ENCODE measurements at places on chromosomes 6 and 20.
A peak's percentile ranks its signal among the peaks of the same experiment; 100 is the strongest.

DNA sequence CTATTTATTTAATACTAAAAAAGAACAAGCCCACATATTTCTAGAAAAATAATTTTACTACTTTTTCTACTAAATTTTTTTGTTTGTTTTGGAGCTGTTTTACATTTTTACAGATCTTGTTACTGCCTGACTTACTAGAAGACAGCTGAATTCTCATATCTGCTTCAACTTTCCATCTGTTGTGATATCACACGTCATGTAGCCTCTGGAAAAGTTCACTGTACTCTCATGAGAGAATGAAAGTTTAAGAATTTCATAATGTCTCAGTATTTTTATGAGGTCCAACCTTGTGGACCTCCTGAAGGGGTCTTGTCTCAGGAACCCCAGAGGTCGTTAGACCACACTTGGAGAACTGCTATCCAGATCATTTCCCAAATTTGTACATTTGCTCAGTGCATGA, 81.7 kb upstream of the MTHFD1L start:
- no peak for DNase-seq

DNA sequence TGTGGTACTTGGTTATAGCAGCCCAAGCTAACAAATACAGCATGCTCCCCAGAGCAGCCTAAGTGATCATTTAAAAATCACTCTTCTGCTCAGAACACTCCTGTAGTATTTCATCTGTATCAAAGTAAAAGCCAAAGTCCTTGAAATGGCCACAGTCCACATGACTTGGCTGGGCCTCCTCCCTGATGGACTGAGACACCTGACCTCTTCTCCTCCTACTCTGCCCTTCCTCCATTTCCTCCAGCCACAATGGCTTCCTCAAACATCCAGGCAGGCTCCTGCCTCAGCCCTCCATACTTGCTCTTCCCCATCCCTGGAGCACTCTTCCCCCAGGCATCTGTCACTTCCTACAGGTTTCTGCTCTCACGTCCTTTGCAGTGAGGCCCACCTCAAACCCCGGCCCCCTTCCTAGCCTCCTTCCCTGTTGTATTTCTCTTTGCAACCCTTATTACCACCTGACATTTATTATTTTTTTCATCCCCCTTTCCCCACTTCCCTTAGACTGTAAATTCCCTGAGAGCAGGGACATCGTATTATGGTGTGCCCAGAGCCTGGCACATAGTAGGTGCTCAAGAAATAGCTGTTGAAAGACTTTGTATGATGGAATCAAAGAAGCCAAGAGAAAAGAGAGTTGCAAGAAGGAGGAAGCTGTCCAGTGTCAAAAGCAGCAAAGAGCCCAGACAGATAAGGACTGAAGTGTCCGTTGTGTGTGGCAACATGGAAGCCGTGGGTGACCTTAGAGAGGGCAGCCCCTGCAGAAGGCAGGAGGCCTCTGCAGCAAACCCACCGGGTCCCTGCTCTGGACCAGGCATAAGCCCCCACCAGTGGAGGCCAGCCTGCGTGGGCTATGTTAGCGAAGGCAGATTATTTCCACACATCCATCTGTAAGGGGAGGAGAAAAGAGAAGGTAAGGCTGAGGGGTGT, 87.5 kb downstream of the TRERF1 start:
- no peak for DNase-seq

- DNase-seq = no peak
Observed at GRCh38 chr6:160156842-160157241, 35.2 kb downstream of the SLC22A1 start.

- no peak for DNase-seq
Observed at GRCh38 chr6:13422681-13423221, 64.6 kb downstream of the GFOD1 start.

- peak; percentile 51 for DNase-seq
Observed at GRCh38 chr6:10968776-10969175, 75.3 kb downstream of the ELOVL2 start.

DNA sequence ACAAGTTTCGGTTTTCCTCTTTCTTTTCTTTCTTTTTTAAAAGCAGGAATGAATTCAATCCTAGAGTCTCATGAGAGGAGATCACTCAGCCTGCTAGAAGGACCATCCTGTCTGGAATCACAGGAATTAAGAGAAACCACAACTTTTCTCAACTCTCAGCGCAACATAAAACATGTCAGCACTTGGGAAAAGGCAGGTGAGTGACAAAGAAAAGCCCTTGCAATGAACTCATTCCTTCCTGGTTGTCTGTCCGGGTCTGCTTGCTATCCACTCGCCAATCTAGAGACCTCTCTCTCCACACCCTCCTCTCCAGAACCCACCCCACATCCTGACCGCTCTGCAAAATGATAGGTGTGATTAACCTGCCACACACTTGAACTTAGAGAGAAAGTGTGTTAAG, 253.8 kb downstream of the LY86 start:
- no peak for DNase-seq

GRCh38 chr20:35673884-35674283, 9.2 kb upstream of the CPNE1 start:
- no peak for DNase-seq

- no peak for DNase-seq
Observed at GRCh38 chr6:104606361-104606760, 253.4 kb downstream of the HACE1 start.

DNA sequence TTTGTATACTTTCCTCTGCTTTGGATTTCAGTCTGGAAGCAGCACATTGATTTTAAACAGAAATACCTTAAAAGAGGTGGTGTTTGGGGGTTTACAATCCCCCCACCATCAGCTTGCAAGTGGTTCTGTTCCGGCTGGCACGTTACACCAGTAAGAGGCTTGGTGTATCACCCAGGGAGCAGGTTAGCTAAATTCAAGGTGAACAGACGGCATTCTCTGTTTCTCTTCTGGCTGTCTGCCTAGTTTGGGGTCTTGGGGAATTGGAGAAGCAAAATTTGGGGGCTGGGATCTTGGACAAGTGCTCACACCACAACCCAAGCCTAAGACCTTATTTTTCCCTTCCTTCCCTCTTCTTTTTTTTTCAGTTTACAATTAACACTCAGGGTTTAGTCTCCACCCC, 7.5 kb upstream of the APCDD1L start:
- no peak for DNase-seq

GRCh38 chr6:107711412-107712236, 112.5 kb downstream of the SCML4 start:
- DNase-seq = no peak

GRCh38 chr20:34595377-34596184, 37.1 kb downstream of the MAP1LC3A start:
- DNase-seq = no peak

- DNase-seq = no peak
Observed at GRCh38 chr20:16692442-16692841, 37.4 kb upstream of the SNRPB2 start.

DNA sequence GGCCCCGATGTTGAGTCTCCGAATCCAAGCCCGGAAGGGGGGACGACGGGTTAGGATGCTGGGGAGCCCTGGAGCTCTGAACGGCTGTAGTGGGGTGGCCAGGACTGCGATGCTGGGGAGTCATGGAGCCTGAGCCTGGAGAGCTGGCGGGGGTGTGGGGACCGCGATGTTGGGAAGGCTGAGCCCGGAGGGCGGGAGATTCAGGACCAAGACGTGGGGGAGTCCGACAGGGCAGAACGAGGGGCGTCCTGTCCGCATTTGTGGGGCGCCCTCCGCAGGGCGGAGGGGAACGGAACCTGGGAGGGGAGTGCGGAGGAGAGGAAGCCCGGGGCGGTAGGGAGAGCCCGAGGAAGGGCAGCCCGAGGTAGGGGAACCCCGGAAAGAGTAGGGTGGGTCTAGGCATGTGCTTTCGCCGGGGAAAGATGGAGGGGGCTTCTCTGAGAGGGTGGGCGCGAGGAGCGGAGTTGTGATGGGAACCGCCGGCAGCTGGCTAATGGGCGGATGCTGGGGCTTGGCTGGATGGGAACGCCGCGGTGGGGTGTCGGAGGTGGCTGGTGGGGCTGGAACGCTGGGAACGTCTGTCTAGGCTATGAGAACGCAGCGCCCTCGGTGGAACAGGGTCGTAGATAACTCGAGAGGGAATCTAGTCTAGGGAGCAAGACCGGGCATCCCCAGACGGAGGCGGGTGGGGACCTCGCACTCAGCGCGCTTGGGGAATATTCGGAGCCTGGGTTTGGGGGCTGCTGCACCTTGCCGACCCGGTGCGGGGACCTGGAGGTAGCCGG, 684 bp downstream of the PAQR8 start:
- no peak for DNase-seq

DNA sequence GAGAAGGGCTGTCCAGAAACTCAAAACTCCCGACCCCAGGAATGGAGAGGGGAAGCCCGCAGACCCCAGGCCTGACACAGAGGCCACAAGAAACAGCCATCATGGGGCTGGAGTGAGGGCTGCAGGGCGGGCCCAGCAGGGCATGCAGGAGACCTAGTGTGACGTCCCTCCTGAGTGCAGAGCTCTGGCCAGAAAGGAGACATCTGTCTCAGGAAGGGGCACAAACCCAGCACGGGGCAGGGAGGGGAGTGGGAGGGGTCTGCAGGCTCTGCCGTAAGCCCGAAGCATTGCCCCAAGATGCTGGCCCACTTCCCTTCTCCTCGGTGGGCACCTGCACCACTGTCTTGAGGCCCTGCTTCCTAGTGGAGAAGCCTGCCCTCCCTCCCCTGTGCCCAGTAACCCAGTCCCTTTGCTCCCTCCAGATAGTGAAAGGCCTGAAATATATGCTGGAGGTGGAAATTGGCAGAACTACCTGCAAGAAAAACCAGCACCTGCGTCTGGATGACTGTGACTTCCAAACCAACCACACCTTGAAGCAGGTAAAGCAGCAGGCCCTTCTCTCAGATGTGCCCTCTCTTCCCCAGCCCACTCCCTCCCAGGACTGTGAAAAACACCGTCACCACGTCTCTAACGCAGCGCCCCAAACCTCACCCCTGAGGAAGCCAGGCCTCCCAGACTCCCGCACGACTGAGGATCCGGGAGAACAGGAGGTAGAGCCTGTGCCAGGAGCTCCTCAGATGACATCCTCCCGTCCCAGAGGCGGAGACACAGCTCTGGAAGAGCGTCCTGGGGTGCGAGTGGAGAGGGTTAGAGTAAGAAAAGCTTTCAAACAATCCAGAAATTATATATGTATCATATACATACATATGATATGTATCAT, 9.7 kb downstream of the CST7 start:
- no peak for DNase-seq

Data from HFFc6 (cell line).